ENCODE measurements at places on chromosomes 16 and 17.

DNA sequence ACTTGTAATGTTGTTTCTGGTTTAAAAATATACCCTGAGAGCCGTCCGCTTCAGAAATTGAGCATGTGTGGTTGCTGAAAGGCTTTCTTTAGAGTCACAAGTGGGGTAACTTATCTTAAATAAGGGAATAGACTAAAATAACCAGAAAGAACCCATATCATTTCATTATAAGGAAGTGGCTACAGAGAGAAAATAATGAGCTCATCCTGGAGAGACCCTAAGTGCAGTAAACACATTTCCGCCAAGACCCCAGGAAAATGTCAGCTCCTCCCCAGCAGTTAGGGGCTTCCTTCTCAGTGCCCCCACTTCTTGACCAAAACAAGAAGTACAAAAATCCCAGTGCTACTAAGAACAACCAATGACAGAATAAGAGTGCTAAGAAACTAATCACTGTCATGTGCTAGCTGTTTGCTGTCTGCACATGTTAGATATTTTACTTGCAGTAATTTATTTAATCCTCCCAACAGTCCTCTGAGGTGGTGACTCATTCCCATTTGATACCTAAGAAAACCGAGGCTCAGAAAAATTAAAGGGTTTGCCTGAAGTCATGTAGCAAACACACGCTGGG, 83.5 kb downstream of the CDYL2 start:
- DNase-seq, result no peak

GRCh38 chr16:3542601-3543373, 34.4 kb downstream of the NLRC3 start:
- DNase-seq, result no peak

GRCh38 chr16:4404247-4404966, 12.0 kb downstream of the CORO7 start:
- DNase-seq, result no peak

GRCh38 chr17:32385971-32386370, 36.0 kb downstream of the ZNF207 start:
- DNase-seq, result no peak

DNA sequence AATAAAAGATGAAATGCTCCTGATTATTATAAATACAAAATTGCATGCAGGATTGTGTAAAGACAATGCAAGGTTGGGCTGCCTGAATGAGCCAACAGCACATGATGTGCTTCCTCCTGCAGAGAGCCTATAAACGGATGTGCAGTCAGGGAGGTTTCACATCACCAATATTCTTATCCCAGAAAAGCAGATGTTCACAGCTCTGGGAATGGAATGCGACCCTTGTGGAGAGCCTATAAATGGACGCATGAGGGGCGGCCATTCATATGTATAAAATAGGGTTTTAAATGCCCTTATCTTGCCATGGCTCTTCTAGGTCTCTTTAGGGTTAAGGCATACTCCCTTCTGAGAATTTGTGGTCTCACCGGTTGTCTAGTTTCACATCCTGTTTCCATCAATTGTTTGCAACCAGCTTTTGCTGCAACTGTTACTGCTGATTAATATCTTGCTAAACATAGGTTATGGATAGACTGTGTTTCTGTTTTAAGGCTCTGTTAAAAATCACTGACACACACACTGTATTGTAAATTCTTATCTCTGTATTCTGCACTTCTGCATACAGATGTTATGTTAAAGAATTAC, 31.9 kb downstream of the SLFN11 start:
- DNase-seq, result peak; percentile 68

DNA sequence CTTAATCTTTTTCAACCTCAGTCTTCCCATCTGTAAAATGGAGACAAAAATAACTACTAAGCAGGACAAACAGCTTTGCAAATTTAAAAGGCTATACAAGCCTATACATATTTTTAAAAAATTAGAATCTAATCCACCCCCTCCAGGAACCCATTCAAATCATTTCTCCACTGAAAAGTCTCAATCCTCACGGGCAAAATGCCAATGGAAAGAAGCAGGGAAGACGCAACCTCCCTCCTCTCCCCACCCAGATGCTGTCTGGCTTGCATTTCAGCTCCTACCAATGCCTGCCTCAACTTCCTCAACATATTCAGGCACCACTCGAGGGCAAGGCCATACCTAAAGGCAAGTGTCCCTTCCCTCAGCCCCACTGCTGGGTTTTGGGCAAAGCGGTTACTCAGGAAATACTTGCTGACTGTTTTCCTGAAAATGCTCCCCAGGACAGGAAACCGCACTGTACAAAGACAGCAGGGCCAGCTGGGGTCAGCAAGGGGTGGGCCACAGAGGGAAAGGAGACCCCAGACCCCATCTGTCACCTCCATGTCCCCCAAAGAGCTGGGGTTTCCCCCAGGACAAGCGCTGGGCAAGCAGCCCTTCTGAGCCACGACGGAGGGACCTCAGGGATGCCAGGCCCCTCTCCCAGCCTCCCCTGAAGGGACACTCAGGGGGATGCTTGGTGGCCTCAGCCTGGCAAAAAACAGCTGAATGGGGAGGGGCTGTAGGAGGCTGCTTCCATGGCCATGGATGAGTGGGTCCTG, 47.7 kb upstream of the DOC2B start:
- DNase-seq, result no peak

DNA sequence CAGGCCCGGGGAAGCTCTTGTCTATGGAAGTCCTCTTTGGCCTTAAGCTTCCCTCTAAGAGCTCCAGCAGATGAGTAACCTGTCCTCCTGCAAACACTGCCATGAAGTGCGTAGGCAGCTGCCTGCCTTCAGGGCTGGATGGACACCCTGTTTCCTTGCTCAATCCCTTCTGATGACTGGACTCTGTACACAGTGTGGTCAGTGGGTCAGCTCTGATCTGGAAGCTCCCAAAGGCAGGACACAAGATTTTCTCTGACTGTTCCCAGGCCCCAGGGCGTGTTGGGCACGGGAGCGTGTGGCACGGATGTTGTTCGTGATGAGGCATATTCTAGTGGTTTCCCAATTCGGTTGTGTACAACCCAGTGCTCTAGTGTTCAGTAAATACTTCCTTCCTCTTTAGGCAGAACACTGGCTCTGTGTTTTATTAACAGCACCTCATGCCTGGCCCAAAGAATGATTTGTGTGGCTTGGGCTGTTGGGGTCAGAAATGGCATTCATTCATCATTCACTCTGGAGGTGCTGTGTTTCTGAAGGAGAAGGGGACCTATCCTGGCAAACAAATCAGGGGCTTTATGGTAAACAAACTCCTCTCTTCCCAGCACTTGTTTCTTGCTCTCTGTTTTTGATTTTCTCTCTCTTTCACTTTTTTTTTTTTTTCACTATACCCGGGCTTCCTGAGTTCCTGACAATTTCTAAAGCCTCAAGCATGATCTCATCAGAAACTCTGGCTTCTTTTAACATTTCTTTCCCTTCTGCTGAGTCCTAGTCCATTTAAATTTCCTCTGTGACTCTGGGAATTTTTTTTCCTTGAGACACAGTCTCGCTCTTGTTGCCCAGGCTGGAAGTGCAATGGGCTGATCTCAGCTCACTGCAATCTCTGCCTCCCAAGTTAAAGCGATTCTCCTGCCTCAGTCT, 12.0 kb upstream of the RNF157 start:
- no peak for DNase-seq

DNA sequence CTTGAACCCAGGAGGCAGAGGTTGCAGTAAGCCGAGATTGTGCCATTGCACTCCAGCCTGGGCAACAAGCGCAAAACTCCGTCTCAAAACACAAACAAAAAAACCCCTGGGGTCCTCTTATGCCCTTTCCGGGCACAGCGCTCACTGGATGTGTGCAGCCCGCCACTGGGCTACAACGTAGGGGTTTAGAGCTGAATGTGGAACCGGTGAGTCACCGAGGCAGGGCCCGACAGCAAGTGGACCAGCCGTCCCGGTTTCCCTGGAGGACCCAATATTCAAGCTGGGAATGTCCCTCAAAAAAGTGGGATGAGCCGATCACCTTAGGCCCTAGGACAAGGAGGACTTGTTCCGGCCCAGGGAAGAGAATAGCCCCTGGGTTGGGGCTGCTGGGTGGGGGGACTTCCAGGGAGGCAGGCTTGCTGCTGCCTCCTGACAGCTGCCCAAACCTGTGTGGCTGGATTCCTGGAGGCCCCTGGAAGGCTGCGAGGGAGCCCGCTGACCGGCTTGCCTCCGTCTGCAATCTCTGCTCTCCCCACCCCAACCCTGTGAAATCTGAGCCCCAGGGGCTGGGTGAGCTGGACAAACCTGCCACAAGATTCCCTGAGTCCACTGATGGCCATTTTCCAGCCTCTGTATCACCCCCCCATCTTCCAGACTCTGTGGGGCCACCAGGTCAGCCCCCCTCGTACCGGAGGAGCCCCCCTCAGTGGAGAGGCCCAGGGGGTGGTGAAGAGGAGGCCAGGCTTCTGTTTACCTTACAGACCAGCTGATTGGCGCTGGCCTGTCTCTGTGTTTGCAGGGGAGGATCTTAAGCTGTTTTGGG, 2.9 kb upstream of the CLDN9 start:
- no peak for DNase-seq

GRCh38 chr17:27818401-27819105, 18.2 kb upstream of the NOS2 start:
- DNase-seq, result no peak

- no peak for DNase-seq
Observed at GRCh38 chr16:72749091-72749490, 298.8 kb downstream of the ZFHX3 start.

GRCh38 chr16:645852-646678, 3.1 kb upstream of the WDR90 start:
- no peak for DNase-seq

GRCh38 chr16:58855291-58855863, 121.3 kb upstream of the GOT2 start:
- DNase-seq, result no peak

DNA sequence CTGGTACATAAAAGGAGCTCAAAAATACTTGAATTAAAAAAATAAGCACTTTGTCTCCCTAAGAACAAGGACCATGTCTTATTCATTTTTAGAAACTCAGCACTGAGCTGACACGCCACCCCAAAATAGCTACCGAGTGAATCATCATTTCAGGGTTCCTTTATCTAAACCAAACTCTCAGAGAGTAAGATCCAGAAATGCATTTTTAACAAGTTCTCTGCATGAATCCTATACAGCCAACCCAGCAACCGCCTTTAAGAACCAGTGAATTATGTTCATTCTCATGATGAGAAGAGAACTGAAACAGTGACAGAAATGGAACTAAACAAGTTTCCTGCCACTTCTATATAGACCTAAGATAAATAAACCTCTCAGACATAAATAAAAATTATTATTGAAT, 8.7 kb downstream of the C16orf87 start:
- peak; percentile 53 for DNase-seq

DNA sequence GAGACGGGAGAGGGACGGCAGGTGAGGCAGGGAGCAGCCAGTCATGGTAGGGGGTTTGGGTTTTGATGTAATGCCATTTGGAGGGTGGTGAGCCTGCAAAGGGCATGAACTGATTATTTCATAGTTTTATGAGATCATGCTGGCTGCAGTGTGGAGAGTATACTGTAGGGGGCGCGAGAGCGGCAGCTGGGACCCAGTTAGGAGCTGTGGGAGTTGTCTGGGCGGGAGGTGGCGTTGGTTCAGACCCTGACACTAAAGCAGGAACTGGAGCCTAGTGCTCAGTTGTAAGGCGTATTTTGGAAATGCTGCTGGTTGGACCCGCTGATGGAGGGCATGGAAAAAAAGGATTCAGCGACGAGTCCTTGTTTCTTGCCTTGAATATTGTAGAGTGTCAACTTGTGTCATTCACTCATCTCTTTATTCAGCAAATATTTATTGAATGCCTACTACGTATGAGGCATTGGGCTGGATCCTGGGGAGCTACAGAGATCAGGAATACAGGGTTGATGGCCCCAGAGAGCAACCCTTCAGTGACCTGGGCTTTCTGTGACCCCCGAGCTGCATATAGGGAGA, 23.7 kb upstream of the KDM8 start:
- DNase-seq, result peak; percentile 42

- no peak for DNase-seq
Observed at GRCh38 chr16:81463296-81463890, 18.8 kb downstream of the CMIP start.

- no peak for DNase-seq
Observed at GRCh38 chr16:3282103-3282729, 1.1 kb upstream of the ZNF263 start.

DNA sequence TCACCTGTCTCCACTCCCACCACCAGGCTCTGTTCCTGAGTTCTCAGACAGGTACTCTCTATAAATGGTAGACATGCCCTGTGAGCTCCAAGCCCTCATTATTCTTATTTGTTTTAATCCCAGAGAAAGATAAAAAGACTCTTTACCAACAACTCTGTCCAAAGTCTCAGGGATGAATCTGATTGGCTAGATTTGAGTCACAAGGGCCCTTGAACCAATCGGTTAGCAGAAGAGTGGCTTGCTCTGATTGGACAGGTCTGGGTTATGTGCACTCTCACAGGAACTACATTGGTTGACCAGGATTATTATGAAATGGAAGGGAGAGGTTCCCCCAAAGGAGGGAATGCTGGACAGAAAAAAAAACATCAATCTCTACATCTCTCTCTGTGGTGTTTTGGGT, 7.5 kb downstream of the COTL1 start:
- no peak for DNase-seq

DNA sequence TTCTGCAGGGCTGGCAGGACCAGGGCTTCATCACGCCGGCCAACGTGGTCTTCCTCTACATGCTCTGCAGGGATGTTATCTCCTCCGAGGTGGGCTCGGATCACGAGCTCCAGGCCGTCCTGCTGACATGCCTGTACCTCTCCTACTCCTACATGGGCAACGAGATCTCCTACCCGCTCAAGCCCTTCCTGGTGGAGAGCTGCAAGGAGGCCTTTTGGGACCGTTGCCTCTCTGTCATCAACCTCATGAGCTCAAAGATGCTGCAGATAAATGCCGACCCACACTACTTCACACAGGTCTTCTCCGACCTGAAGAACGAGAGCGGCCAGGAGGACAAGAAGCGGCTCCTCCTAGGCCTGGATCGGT, 1.4 kb downstream of the CDK5R1 start:
- DNase-seq, result no peak

GRCh38 chr17:57784226-57784895, 39.3 kb upstream of the CCDC182 start:
- no peak for DNase-seq

GRCh38 chr16:19517424-19518089, 4.3 kb downstream of the GDE1 start:
- DNase-seq, result no peak

DNA sequence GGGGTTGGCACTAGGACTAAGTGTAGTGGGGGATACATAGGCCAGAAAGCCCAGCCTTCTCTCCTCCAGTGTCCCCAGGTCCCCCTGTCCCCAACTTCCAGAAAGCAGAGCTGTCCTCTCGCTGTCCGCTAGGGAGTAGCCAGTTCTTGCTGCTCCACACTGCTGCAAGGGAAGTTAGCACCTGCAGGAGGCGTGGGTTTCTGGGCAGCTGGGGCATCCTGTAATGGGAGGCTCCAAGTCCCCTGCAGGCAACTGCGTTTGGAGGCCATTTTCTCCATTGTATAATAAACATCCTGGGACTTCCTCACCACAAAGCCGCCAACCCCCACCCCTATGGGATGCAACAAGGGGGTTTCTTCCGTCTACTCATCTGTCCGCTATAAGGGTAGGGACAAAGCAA, 1.7 kb downstream of the RPRML start:
- DNase-seq, result no peak

- DNase-seq, result peak; percentile 48
Observed at GRCh38 chr17:2624292-2624731, 30.9 kb downstream of the PAFAH1B1 start.

GRCh38 chr17:76468634-76469010, 1.2 kb downstream of the AANAT start:
- no peak for DNase-seq

Measured in GM12864 (cell line).